Cardiac fibroblast (primary cell): ENCODE measurements at places on chromosomes 2 and 18.

- DNase-seq, result peak; percentile 45
Measured at GRCh38 chr2:219104107-219105035, 43.6 kb upstream of the IHH start.

- no peak for DNase-seq
Measured at GRCh38 chr2:206611191-206611590, 31.1 kb upstream of the FAM237A start.

GRCh38 chr2:224039080-224039769 lies at the start of gene SERPINE2:
Gene SERPINE2 (minus strand): TSS chr2:224039286. CDS start chr2:224001900, 37,386 bp downstream.
- peak; percentile 67 for DNase-seq

GRCh38 chr2:127574656-127575055 lies 39.2 kb downstream of the MYO7B start:
- no peak for DNase-seq

GRCh38 chr2:147884830-147885229 lies 40.0 kb downstream of the ACVR2A start:
- DNase-seq, result no peak

DNA sequence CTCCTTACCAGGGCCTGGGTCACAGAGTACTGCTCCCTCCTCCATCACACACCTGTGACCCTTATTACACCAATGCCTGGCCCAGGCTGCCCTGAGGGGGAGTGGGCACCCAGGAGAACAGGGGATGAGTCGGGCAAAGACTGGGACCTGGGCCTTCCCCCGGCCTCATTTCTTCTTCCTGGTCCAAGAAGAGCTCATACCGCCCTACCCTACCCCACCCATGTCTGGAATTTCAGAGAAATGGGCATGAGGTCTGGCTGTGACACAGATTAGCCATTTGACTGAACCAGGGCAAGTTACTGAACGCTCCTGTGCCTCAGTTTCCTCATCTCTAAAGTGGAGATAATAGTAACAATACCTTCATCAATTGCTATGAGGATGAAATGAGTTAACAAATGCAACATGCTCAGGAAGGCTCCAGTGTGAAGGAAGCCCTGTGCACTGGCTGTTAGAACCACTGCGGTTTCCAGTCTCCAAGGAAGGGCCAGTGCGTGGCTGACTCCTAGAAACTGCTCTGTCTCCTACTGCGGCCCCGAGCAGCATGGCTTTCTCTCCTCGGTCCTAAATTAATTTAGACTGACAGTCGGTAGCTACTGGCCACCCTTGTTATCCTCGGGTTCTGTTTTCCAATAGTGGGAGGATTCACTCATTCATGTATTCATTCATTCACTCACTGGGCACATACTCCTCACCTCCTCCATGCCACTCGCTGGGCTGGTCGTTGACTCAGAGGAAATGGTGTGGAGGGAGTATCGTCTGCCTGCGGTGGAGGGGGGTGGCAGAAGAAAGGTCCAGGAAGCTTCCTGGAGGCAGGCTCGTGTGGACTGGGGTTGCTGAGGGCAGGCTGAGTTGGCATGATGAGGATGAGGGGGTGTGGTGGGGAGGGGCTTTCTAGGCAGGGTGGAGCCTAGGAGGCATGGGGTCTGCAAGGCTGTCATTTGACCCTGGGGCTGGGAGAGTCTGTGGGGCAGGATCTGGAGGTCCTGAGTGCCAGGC lies 175.6 kb downstream of the GLI2 start:
- DNase-seq, result peak; percentile 50

GRCh38 chr2:42239289-42239661 lies 70.1 kb downstream of the EML4 start:
- no peak for DNase-seq

DNA sequence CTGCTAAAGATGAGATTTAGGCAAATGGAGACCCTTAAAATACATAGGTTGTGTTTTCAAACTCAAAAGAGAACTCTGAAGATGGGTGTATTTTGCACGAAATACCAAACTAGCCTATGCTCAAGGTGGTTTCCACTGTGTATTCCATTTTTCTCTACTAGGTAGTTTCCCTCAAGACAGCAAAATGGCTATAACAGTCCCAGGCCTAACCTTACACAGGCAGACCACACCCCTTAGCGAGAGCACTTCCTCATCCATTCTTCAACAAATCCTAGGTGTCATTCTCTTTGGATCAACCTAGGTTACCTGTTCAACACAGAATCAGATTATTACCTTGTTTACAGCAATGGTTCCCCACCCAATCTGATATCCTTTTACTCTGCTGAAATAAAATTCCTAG lies 42.6 kb downstream of the HNRNPLL start:
- DNase-seq, result no peak

DNA sequence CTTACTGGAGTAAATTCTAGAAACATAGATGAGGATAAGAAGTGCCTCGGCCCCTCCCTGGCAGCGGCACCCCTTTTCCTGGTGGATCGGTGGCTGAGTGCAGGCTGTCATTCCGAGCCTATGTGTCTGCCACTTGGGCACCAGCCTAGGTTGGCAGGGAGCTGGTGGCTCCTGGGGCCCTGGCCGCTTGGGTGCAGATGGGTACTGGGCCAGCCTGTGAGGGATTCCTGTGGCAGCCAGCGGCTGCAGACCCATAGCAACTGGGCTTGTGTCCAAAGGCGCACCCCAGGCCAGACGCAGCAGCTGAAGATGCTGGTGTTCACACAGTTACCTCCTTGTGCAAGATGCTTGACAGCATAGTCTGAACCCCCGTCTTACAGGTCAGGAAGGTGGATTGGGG lies 2.8 kb downstream of the SNORC start:
- DNase-seq, result no peak

GRCh38 chr18:76610933-76611749 lies 116.1 kb upstream of the ZNF516 start:
- peak; percentile 60 for DNase-seq

DNA sequence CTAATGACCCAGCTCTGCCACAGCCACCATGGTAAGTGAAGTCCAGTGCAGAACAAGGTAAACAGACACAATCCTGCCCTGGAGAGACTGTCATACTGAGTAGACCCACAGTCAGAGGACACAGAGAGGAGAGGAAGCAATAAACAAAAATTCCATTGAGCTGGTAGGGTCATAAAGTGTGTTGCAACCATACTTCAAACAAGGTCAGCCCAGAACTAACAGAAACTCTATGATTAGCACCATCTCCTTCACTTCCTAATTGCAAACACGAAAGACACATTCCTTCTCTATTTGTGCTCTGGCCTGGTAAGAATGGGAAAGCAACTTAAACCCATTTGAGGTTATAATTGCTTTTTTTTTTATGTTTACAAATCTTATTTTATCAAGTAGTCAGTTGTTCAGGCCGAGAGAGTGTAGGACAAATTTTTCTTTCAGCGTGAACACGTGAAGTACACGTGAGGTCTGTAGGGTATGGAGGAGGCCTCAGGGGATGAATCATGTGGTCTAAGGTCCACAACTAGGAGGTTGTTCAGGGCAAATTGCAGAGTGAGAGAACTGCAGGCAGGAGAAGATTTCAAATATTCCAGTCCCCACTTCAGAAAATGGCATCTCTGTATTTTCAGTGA lies 71.4 kb upstream of the GLS start:
- no peak for DNase-seq

- DNase-seq, result peak; percentile 13
Measured at GRCh38 chr2:77034445-77034844, 487.7 kb downstream of the LRRTM4 start.

GRCh38 chr2:132915812-132916549 lies 246.0 kb upstream of the LYPD1 start:
- DNase-seq, result peak; percentile 20

DNA sequence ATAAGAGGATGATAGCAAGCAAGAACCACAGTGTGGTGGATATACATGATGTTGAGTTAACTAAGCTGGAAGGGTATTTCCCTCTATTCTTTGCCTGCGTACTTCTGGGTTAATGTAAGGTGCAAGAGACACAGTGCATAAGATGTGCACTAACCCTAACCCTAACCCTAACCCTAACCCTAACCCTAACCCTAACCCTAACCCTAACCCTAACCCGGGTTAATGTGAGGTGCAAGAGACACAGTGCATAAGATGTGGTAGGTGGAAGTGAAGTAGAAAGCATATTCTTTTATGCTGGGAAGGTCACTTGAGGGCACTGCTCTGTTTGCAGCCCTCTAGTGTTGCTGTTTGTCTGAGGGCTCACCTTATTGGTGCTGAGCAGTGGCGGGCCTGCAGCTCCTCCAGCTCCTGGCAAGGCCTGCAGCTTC lies 181.5 kb upstream of the ITGA4 start:
- no peak for DNase-seq
